ENCODE measurements at places on chromosomes 11 and 22. TPM values are rescaled to one million over a fixed set of nuclear protein-coding genes. Genes with fewer than 3 reads are reported as not detected.
A peak's percentile ranks its signal among the peaks of the same experiment; 100 is the strongest.

GNAZ gene
- 1.3 TPM for total RNA-seq

LIPT2 gene
- 15.7 TPM for total RNA-seq

DNA sequence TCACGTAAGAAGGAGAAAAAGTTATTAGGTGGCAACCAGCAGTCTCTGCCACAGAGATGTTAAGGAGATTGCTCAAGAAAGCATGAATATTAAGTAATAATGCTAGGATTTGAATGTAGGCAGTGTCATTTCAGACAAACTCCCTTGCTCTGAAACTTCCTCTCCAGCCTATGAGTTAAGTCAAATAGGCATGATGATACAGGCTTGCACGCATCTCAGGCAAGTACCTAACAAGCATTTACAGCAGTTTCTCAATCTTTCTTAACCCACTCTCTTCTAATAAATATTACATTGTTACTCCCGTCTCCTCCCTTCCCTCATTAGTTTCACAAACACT, 72.7 kb downstream of the RAB38 start:
- no peak for DNase-seq

DNA sequence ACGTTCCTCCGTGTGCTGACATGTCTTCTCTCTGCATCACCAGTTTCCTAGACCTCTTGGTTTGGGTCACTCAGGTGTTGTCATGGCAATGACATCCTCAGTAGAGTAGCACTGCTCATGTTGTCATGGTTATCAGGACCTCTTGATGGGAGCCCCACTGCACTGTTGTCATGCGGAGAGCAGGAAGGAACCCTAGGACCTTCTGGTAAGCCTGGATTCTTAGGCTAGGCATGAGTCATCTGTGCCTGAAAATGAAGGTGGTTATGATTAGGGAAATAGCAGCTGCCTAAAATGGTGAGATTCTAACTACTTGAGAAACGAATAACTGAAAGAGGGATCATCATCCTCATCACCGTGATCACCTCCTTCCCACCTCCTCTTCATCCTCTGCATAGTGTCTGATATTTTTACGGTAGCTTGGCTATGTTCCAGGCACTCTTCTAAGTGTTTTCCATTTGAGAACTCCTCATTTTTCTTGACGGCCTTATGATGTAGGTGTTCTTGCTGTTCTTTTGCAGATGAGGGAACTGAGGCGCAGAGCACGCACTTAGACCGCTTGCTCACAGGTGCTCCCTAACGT, 858.4 kb downstream of the NTM start:
- DNase-seq = no peak

LRFN4 gene
- total RNA-seq = 1.5 TPM

- no peak for DNase-seq
Measured at GRCh38 chr11:128412847-128413791, 174.2 kb downstream of the ETS1 start.

- DNase-seq = no peak
Measured at GRCh38 chr11:126310992-126311310, 7.1 kb downstream of the DCPS start.

PRG2 gene
- 0.44 TPM for total RNA-seq

CCDC89 gene
- total RNA-seq = 0.50 TPM

- no peak for DNase-seq
Measured at GRCh38 chr11:64018310-64018709, 17.4 kb upstream of the FLRT1 start.

- DNase-seq = no peak
Measured at GRCh38 chr11:82776377-82776776, 42.7 kb upstream of the FAM181B start.

APOBEC3H gene
- 3.2 TPM for total RNA-seq

- no peak for DNase-seq
Measured at GRCh38 chr22:50722716-50723428, 15.1 kb upstream of the ACR start.

PGAP2 gene
- total RNA-seq = 28.2 TPM

DNA sequence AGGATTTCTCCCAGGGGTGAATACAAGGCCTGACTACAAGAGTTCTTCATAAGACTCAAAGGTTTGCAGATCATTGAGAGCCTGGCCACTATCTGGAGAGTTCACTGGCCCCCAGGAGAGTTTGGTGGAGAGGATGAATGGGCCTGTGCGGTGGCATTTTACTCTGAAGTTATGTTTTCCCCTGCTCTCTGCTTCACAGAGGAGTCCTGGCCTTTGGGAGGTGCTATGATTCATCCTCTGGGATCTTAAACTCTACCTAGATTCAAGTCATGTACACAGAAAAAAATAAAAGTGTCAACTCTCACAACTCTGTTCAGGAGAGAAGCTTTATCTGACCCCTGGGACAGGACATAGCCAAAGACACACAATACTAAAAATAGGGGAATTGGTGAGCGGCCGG, 159.1 kb upstream of the CARD18 start:
- no peak for DNase-seq

PHOX2A gene
- total RNA-seq = not detected

DNA sequence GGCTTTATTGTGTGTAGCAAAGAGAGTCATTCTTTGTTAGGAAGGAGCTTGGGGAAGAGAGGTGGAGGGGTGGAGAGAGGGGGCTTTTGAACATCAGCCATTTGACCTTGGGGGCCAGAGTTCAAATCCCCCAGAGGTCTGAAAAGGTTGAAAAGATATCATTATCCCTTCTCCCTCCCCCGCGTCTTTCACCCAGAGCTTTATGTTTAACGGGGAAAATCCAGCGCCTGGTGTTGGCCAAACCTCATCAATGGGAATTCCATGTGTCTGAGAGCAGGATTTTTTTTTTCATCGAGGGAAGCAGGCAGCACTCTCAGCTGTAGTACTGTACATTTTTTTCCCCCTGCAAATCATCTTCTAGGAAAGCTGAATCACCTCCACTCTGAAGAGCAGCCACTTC, 122.4 kb upstream of the HSD17B12 start:
- no peak for DNase-seq

- no peak for DNase-seq
Measured at GRCh38 chr11:104159356-104159755, 4.6 kb downstream of the PDGFD start.

BARX2 gene
- not detected for total RNA-seq

DNA sequence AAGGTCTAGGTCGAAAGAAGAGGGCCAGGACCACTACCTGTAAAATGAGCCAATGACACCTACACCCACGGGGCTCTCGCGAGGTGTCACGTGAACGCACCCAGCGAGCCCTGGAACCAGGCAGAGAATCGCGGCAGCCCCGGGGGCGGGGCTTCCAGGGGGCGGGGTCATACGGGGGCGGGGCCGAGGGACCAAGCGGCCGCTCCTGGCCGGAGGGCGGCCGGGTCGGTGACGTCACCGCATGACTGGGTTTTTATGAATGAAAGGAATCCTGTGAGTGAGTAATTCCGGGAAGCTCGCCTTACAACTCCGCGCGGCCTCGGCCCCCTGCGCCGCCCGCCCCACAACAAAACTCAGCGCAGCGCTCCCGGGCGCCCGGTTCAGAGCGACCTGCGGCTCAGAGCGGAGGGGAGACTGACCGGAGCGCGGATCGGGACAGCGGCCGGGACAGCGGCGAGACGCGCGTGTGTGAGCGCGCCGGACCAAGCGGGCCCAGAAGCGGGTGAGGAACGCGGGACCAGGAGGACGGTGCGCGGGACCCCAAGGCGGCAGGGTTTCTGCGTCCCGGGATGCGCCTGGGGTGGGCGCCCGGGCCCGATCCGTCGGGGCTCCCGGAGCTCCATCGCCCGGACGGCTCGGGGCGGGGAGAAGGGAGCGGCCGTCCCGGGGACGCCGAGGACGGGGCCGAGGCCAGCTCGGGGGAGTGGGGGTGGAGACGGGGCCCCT, at the start of gene MAFF:
TSS of gene MAFF (plus strand) at position 284 of the 726 bp plus-strand sequence. CDS start 11,860 bp downstream, outside the sequence.
- peak; percentile 80 for DNase-seq

- DNase-seq = no peak
Measured at GRCh38 chr22:23246982-23247766, 66.9 kb downstream of the BCR start.

BET1L gene
- total RNA-seq = 103 TPM

DNA sequence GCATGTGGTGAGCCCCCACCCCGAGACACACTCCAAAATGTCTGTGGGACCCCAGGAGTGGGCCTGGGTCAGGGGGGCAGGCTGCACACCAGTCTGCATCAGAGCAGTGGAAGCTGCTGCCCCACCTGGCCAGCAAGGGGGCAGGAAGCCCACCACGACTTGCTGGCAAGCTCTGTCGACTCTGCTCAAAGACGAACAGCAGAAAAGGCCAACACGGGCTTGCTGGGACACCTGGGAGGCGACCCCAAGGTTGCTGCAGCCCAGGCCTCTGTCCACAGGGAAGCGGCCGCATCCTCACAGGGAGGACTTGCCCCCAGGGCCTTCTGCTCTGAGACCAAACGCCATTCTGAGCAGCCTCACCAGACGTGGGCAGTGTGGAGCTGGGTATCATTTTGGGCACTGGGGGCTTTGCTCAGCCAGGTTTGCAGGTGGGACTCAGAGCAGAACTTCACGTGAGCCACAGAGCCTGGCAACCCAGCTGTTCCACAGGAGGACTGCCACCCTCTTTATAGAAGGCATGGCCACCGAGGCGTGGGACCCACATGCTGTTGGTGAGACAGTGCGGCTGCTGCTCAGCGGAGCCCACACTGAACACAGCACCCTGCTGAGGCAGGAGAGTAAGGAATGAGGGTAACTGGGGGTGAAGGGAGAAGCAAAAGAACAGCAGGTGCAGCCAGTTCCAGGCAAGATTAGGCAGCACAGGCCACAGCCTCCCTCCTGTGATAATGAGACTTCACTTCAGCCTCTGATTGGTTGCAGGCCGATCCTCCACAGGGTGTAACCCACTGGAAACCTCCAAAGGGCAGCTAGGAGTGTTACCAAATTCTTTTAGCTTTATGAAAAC, 11.0 kb downstream of the IL17REL start:
- no peak for DNase-seq

- no peak for DNase-seq
Measured at GRCh38 chr11:83061883-83062282, 9.8 kb downstream of the RAB30 start.

CCND1 gene
- total RNA-seq = 4.2 TPM

DNA sequence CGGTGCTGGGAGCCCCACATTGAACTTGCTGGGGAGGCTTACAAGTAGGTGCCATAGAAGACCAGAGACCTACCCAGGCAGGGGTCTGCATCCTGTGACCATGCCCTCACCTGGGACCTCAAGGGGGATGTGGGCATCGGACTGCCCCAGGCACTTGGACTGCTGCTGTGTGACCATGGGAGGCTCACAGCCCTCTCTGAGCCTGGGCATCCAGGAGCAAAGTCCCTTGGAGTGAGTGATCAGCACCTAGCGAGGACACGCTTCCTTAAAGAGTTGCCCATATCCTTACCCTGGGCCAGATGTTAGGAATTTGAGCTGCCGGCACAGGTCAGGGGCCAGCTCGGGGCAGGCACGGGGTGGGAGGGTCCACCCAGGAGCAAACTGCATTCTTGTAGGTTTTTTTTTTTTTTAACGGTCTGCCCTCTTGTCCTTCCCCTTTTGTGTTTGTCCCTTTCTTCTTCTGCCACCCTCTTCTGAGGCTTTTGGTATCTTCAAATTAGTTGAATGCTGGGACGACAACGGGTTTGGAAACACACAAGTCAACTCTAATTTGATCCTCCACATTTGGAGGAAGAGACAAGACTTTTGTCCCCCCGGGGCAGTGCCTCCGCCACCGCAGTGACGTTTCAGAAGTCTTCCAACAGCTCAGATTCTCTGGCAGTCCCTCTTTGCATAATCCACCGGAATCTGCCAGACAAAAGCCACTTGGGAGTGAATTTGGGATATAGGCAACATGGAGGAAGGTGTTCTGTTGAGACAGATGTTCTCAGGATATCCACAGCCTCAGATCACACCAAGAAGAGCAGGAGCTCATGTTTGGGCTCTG, 46.1 kb upstream of the LINC01488 start:
- no peak for DNase-seq

GRCh38 chr11:23206741-23207336, 346.6 kb upstream of the CCDC179 start:
- no peak for DNase-seq

DNA sequence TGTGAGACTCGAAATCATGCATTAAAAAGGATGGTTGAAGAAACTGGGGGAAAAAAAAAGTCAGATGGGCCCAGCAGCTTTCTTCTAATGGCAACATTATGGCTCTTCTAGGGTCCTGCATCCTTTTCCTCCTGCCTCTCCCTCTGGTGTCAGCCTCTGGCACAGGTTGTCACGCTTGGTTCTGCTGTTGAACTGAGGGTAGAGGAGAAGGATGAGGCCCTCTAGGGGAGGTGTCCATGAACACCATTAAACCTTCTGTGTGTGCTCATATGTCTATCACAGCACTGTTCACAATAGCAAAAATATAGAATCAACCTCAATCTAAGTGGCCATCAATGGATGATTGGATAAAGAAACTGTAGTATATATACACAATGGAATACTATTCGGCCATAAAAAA, 36.0 kb downstream of the BUD13 start:
- DNase-seq = no peak

DNA sequence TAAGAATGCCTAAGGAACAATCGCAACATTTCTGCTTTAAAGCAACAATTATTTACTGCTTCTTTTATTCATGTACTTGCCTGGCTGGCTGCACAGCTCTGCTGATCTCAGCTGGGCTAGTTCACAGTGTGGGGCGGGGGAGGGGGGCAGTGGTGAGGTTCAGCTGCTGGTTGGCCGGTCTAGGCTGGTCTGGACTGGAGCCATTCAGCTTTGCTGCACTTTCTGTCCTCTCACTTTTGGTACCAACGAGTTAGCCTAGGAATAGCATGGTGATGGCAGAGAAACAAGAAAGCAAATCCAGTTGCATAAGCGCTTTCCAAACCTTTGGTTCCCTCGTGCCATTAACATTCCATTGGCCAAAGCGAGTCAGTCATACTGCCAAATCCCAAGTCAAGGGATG, 16.0 kb upstream of the MIF start:
- no peak for DNase-seq

DNA sequence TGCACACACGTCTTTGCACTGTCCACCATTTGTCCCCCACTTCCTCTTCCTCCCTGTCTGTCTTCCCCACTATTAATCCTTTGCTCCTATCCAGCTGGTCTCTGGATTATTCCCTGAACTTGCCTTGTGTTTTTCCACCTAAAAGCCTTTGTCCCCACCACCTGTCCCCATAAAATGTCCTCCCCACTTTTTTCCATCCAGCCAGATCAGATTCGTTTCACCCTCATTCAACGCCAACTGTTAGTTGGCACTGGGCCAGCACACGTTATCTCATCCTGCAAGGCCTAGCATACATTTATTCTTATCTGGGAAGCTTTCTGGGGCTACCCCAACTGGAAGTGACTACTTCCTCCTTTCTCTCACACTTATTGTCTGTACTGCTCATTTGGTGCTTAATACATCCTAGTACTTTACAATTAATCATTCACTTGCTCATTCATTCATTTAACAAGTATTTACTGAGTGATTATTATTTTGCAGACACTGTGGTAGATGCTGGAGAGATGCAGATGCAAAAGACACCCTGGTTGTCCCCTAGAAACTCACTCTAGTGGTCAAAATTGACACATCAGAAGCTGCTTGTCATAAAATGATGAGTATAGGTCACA, 96.2 kb downstream of the RASSF10 start:
- DNase-seq = no peak

GRCh38 chr11:111937844-111938243, 701 bp downstream of the DIXDC1 start:
- DNase-seq = no peak

CECR2 gene
- 0.58 TPM for total RNA-seq
